ENCODE measurements at places on chromosomes 3 and 15.

GRCh38 chr15:64152507-64153387 lies 1.2 kb downstream of the SNX22 start:
- no peak for DNase-seq

DNA sequence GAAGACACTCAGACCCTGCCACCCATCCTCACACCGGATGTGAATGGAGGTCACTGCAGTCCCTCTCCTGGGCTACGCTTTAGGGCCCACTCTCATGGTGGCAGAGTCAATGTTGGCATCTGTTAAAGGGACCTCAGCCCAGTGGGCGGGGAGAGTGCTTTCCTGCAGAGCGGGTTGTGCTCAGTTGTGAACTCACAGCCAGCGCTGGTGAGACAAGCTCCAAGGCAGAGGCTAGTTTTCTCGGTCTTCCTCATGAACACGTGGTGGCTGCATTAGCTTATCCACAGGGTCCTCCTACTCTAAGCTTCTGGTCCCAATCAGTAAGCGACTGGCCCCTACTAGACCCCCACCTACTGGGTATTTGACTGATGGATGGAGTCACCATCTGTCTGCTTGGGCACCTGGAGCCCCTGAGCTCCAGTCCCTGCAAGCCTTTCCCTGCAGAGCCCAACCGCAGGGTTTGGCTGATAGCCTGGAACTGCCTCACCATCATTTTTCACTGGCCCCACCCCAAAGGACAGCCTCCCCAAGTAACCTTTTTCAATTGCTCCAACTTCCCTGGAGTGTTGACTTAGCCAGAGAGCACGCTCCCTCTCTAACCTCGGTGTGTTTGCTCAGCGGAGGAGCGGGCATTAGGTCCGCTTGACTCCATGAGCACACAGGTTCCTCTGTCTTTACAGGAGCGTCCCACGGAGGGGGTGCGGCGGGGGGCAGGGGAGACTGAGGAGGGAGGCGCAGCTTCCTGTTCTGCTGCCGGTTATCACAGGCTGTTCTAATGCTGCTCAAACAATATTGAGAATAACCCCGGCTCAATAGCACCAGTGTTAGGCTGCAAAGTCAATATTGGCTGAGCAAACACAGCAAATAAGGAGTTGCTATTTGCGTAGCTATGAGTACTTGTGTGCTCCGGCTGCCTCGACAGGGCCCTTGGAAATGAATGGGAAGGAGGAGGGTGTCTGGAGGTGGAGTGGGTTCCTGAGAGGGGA lies 141.7 kb downstream of the RPLP1 start:
- no peak for DNase-seq

DNA sequence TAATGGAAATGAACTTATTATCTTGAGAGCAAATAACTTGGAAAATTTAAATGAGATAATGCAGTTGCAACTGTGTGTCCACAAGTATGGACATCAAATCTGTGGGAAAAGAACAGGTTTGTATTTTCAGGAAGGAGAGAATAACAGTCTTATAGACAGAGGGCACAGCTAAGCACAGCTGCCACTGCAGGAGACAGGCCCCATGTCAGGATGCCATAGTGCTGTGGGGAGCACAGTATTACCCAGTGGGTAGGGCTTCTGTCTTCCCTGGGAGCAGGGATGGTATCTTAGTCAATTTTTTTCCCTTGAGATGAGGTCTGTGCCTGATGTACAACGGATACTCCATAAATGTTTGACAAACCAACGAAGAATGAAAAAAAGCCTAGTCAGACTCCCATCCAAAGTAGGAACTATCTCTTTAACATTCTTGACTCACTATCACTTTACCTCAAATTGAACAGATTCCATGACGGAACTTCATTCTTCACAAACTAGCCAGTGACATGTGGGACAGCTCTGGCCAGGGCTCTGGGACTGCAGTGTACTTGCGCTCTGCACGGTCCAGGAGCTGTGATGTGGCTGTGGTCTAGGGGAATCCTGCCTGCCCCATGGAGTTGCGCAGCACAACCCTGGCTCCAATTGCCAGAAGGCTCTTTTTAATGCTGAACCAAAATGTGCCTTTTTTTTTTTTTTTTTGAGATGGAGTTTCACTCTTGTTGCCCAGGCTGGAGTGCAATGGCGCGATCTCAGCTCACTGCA lies 48.3 kb downstream of the PARP14 start:
- DNase-seq, result no peak

GRCh38 chr15:72934921-72935320 lies 117.3 kb upstream of the NEO1 start:
- DNase-seq, result no peak

GRCh38 chr3:58347984-58348383 lies 15.3 kb downstream of the PXK start:
- DNase-seq, result no peak

- no peak for DNase-seq
Observed at GRCh38 chr3:70981231-70981880, 602.2 kb downstream of the FOXP1 start.

DNA sequence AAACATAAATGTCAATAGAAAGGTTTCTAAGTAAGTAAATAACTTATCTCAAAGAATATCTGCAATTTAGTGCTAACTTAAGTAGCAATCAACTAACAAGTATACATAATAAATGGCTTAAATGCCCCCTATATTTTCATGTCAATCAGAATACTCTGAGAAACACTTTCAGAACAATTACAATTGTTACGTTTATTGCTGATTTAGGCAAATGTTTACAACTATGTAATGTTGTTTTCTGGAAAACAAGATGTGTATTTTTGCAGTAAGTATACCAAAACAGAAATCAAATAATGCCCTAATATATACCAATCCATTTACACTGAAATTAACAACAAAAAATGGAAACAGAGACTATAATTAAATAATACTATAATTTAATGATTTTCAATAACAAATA lies 13.2 kb downstream of the TUBGCP5 start:
- DNase-seq, result no peak

DNA sequence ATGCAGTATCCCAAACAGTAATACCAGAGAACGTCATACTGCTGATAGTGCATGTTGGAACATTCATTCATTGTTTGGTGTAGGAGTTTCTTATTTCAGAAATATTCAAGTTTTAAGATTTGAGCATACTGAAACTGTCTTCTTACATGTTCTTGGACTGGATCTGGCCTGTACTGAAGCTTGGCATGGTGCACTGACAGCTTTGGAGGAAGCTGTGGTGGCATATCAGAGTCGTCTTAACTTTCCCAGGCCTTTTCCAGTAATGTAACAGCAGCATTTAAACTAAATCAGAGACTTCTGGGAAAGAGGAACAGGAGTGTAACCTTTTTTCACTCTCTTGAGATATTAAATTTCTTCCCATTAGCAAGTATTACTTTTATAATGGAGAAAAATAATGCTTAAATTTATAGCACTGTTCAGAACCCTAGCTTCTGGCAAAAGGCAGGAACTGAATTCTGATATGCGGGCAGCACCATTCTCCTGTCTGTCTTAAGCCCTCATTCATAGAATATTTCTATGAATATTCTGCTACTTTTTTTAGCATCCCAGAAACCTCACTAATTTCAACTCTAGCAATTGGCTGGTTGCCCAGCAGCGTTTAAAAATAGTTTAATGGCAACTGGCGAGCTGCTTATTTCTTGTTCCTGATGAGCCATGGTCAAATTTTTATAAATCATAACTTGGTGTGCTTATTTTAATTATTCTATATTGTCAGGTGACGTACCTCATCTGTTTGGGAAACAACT lies 31.1 kb downstream of the DNAJC13 start:
- DNase-seq, result no peak

- DNase-seq, result no peak
Observed at GRCh38 chr15:80641384-80641783, 53.7 kb upstream of the ABHD17C start.

DNA sequence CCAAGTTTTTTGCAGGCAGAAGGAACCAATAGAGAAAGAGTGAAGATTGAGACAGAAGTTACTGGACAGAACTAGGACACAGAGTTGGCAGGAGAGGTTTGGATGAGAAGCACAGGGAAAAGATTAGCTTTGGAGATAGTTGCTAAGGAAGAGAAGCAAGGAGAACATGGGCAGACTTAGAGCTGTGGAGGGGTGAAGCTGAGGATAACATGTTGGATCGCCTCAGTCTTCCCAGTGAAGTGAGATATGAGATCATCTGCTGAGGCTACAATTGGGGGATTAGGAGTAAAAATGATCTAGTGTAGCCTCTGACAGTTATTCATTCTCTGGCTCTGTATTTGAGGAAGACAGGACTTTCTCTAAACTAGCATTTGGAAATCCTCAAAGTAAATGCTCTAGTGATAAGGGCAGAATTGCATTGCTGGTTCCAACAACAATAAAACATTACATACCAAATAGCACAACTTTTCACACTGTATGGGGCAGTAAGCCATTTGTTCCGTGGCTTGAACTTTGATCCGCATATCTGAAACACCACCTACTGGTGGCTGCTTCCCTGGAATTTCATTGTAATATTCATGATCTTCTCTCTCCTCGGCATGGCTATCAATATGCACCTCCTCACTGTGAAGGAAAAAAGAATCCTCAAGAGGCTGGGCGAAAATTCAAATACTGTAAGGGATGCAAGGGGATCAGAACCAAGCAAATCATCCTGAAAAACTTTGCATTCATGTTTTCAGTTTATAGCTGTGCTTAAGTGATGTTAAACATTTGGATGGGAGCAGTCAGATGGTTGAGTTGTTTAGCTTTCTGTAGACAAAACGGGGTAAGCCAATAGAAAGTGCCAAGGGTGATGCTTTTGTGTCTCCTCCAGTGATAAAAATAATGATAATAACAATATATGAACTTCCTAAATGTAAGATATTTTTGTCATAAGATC lies 22.2 kb upstream of the EID1 start:
- DNase-seq, result no peak

GRCh38 chr15:47987908-47988532 lies 132.8 kb upstream of the SLC24A5 start:
- DNase-seq, result no peak

DNA sequence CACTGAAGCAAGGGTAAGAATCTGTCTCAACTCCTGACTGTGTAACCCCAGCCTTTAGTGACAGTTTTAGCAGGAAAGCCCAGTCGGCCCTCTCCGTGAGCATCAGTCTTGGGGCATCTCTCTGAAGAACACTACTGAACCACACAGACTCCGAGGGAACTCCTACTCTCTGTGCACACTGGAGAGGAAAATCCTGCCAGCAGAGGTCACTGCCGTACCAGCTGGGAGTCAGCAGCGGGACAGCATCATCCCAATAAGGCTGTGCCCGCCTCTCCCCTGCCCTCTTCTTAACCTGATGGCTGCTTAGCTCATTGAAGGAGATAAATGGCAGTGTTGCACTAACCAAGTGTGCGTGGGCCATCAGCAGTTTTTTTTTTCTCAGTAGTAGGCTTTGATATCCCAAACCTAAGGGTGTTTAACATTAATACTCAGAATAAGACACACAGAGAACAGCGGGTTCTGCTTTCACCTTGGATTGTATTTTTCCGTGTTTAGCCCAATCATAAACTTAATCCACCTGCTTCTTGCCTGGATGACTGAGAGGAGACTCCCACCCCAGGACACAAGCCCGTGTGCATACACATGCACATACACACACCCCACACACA lies 26.6 kb upstream of the RASA2 start:
- peak; percentile 82 for DNase-seq

GRCh38 chr15:75043509-75044257 lies 20.3 kb downstream of the PPCDC start:
- DNase-seq, result no peak

GRCh38 chr15:88949734-88950400 lies 36.7 kb upstream of the MFGE8 start:
- no peak for DNase-seq

- DNase-seq, result no peak
Observed at GRCh38 chr15:31953478-31953877, 76.8 kb upstream of the CHRNA7 start.

- no peak for DNase-seq
Observed at GRCh38 chr15:67031331-67031730, 34.1 kb upstream of the SMAD3 start.

GRCh38 chr15:93150910-93151881 lies 62.2 kb upstream of the RGMA start:
- DNase-seq, result no peak

DNA sequence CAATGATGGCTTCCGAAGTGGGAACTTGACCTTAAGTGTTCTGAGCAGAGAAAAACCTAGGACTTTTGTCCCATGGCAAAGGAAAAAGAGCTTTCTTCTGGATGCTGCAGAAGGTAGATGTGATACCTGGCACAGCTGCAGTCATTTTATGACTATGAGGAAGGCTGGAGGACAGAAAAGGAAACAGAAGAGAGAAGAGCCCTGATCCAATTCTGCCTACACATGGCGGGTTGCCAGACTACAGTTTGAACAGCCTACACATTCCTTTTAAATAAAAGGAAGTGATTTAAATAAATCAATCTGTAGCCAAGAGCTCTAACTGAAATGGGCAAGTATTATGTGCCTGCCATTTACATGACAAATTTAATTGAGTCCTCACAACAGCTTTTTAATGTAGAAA lies 43.6 kb upstream of the CHRNB4 start:
- no peak for DNase-seq

DNA sequence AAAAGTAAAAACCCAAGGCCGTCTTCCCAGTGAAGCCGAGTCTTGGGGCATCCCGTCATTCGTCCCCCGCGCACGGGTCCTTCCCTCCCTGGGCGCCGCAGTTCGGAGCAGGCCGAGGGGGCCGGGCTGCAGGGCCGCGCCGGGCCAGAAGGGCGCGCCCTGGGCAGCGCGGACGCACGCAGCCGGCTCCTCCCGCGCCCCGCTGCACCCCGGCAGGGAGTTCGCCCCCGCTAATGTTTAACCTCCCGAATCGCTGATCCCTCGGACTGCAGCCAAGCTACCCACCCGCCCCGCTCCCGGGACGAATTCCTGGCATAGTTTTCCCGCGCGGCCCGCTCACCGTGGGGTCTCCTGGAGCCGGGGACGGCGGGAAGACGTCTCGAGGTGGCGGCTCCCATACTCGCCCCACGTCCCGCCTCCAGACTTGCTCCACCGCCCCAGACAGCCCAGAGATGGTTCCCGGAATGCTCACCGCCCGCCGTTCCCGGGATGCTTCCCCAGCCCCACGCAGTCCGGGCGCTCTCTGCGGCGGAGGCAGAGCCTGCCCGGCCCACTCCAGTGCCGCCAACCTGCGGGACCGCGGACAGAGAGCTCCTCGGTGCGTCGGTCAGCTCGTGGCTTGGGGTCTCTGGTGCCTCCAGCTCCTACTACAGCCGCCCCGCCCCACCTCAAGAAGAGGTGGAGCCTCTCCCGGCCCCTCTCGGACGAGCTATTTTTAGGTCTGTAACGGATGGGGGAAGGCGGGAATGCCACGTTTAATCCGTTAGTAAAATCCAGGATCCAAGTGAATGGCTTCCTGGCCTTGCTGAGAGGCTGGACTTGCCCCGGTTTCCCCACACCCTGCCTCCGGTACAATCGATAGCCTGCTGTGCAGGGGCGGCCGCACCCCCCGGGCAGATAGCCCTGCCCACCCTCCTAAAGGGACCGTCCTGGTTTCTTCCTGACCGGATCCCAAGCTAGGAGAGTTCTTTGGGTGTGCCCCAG lies at the start of gene DZIP1L:
TSS of gene DZIP1L (minus strand) at position 621 of the 984 bp plus-strand sequence. CDS start 11,637 bp downstream, outside the sequence.
- peak; percentile 39 for DNase-seq

DNA sequence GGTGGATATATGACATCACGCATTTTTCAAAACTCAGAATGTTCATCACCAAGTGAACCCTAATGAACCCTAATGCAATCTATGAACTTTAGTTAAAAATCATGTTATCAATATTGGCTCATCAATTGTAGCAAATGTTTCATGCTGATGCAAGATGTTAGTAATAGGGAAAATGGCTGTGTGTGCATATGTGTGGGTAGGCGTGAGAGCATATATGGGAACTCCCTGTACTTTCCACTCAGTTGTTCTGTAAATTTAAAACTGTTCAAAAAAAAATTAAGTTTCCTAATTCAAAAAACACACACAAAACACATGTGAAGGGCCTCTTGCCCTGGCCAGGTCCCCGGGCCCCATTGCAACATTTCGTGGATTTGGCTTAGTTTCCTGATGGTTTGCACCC lies 89.7 kb upstream of the PROK2 start:
- DNase-seq, result no peak

- DNase-seq, result no peak
Observed at GRCh38 chr3:119343719-119344118, 49.5 kb downstream of the ARHGAP31 start.

All from activated T-cell treated with anti-CD3 and anti-CD28 coated beads for 48 hours (primary cell).